PC-3 (cell line): ENCODE measurements at places on chromosomes 7 and 10. TPM values are rescaled to one million over a fixed set of nuclear protein-coding genes. Genes with fewer than 3 reads are reported as not detected.

- no peak for DNase-seq
Measured at GRCh38 chr10:14772399-14772798, 2.3 kb downstream of the FAM107B start.

- DNase-seq, result no peak
Measured at GRCh38 chr10:1573334-1573969, 163.9 kb downstream of the ADARB2 start.

GRCh38 chr7:91324663-91325062, 60.4 kb downstream of the FZD1 start:
- no peak for DNase-seq

- DNase-seq, result no peak
Measured at GRCh38 chr10:97371696-97372095, 29.4 kb downstream of the RRP12 start.

DNA sequence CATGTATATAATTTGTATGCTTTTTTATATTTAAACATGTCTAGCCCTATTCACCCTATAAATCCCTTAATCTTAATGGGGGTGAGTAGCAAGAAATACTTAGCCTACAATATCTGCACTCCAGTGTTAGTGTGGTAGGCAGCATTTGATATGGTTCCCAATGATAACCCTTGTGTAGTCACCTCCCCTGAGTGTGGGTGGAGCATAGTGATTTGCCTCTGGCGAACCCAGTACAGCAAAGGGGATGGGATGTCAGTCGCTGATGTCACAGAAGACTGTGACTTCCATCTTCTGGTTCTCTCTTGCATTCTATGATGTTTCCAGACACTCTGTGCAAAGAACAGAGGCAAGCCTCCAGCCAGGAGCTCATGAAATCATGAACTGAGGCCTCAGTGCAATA, 211.2 kb downstream of the CRPPA start:
- no peak for DNase-seq

GRCh38 chr10:77084431-77085144, 553.0 kb downstream of the KCNMA1 start:
- DNase-seq, result no peak

Gene EFCAB10
- total RNA-seq, result 0.18 TPM in 1 of 2 replicates, not detected in the other

Gene RTKN2
- 24.8 and 26.6 TPM in 2 replicates for total RNA-seq

Gene ODAD2
- total RNA-seq, result 2.1 and 3.4 TPM in 2 replicates
